Stimulated activated CD4-positive, alpha-beta T cell treated with anti-CD3 and anti-CD28 coated beads, Interleukin-1b, Interleukin-23, amount 100 ng/mL, for 1 hour (primary cell): ENCODE measurements at places on chromosomes 6 and 20.
A peak's percentile ranks its signal among the peaks of the same experiment; 100 is the strongest.

- no peak for DNase-seq
Observed at GRCh38 chr6:108565091-108565766, 4.5 kb downstream of the FOXO3 start.

- no peak for DNase-seq
Observed at GRCh38 chr6:56143796-56144195, 103.6 kb downstream of the COL21A1 start.

GRCh38 chr6:90790696-90791095 lies 203.8 kb upstream of the MAP3K7 start:
- DNase-seq, result no peak

GRCh38 chr20:19256085-19256484 lies 43.6 kb downstream of the SLC24A3 start:
- DNase-seq, result no peak

GRCh38 chr20:46219920-46220319 lies 88.4 kb downstream of the CDH22 start:
- no peak for DNase-seq

- no peak for DNase-seq
Observed at GRCh38 chr6:41036601-41037000, 2.4 kb downstream of the UNC5CL start.

GRCh38 chr6:43013843-43014433 lies at the start of the genes KLHDC3 and MEA1:
TSS of gene KLHDC3 (plus strand) at chr6:43014249. CDS start at chr6:43017193, 2,944 bp downstream.
TSS of gene MEA1 (minus strand) at chr6:43013946. CDS start at chr6:43013813, 133 bp downstream.
- DNase-seq, result peak; percentile 96

DNA sequence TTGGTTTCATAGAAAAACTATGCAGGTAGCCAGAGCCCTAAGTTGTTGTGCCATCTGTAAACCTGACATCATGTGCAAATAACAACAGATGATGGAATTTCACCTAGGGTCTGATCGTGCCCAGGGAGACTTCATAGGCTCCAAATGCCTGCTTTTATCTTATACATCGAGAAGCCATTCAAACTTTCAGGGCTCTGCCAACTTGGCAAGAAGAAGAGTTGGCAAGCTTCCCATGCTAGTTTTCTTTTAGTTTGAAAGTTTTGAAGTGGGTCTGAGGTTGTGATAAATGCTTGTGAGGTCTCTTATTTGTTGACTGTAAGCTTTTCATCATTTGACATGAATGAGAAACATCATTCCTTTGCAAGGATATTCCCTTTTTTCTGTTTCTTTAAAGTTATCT lies 175.4 kb upstream of the FLRT3 start:
- DNase-seq, result no peak

GRCh38 chr6:131867744-131868143 lies 59.9 kb downstream of the ENPP1 start:
- DNase-seq, result no peak

DNA sequence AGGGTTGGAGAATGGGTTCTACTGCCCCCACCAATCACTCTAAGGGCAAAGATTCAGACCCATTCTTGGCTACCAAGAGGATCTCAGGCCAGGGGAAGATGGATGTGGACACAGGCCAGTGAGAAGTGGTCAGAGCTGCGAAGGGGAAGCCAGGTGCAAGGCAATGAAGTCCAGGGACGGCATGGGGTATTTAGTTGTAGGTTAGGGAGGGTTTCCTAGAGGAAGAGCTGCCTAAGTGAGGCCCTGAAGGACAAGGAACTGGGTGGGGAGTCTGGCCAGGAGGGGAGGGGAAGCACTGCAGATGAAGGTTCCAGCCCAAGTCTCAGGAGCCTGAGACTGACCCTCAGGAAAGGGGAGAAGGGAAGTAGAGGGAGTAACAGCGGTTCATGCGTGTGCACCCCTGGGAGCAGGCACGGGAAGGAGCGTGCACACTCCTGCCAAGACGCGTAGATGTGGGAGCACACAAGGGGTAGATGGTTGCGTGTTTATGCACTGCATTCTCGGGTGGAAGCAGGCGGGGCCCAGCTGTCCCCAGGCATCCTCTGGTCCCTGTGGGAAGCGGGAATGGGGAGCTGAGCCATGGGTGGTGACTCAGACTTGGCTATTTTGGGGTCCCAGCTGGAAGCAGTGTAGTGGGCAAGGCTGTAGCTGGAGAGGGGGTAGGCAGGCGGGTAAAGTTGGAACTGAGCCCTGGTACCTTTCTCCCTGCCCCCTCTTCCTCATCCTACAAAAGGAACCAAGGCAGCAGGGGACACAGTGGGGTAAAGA lies 3.3 kb downstream of the ACTL10 start:
- no peak for DNase-seq

GRCh38 chr20:18585134-18585533 lies 2.7 kb upstream of the DTD1 start:
- DNase-seq, result no peak

GRCh38 chr6:142380626-142381025 lies 78.8 kb downstream of the ADGRG6 start:
- DNase-seq, result no peak

DNA sequence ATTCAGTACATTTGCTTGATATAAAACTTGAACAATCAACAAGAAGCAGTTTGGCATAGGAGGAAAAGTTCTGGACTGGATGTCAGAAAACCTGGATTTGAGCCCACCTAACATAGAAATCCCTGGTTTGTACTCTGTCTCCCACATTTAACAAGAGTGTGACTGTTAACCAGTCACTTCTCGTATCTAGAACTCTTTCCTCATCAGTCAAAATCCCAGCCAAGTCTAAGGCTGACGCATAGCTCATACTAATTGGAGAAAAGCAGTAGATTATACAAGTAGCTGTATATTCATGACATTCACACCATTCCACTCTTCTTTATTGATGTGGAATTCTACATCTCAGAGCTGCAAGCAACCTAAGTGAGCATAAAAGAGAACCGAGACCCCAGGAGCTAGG lies 222.7 kb downstream of the PHACTR1 start:
- no peak for DNase-seq

DNA sequence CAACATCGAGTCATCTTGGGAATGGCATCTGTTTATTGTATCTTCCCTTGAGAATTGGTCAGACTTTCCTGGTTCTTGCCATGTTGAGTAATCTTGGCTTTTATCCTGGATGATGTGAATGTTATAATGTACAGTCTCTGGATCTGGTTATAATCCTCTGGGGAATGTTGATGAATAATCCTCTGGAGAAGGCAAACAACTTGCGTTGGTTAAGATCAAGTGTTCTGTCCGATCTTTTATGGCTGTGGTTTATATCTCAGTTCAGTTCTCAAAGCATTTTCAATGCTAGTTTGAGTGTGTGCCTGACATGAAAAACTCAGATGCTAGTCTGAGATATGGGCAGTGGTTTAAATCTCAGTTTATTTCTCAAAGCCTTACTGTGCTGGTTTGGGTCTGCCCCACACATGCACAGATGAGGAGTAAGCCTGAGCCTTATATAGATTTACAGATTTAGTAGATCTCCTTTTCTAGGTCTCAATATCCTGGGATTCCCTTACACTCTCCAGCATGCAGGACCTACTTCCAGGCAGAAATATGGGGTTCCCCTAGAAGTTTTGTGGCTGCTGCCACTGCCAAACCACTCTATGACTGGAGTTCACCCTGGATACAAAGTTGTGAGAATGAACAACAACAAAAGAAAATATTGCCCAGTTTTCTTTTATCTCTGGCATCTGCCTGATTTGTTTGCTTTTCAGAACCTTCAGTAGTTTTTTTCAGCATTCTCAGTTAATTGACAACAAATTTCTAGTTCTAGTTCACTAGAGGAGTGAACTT lies 191.8 kb upstream of the MAN1A1 start:
- no peak for DNase-seq

GRCh38 chr20:21063276-21063675 lies 42.9 kb downstream of the LINC00237 start:
- DNase-seq, result no peak

GRCh38 chr6:111841822-111842221 lies 31.4 kb downstream of the FYN start:
- no peak for DNase-seq

GRCh38 chr6:38367231-38367630 lies 272.5 kb downstream of the BTBD9 start:
- DNase-seq, result no peak

DNA sequence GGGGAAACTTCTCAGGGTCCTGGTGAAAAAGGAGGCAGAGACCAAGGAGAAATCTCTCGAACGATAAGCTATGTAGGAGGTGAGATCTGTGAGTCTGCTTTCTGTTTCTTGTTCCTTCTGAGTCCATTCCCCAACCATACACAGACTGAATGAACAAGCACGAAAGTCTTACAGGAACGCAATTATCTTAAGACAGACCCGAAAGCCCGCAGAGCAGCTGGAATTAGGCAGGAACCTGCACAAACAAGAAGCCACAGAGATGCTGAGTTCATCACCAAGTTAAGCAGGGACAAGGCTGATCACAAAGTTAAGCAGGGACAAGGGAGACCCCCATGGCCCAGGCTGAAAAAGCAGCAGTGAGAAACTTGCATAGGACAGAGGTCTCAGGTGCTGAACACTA lies 21.4 kb upstream of the NELFCD start:
- DNase-seq, result no peak

DNA sequence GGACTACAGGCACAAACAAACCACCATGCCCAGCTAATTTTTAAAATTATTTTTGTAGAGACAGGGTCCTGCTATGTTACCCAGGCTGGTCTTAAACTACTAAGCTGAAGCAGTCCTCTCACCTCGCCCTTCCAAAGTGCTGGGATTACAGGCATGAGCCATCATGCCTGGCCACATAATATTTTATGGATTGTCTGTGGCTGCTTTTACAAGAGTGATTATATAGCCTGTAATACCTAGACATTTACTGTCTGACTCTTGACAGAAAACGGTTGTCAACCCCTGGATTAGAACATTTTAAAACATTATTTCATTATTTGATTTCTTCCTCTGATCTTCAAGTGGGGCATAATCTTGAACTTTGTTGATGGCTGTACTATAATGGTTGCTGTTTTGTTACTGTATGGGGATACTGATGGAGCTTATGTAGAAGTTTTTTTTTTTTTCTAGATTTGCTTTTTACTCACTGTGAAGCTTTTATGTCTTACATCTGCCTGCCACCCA lies 14.3 kb downstream of the PARD6B start:
- DNase-seq, result no peak

DNA sequence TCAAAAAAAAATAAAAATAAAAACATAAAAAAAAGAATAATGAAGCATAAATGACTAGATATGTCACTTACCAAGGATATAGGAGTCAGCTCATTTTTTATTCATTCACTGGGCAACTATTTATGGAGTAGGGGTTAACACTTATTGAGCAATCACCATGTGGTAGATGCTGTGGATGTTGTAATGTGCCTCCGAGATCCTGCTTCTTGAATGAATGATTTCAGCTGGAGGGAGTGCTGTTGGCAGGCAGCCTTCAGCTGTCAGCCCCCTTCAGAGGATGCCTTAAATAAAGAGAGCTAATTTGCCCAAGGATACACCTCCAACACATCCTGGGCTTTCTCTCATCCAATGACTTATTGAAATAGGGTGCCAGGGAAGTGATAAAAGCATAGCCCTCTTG lies 229.5 kb upstream of the DTNBP1 start:
- no peak for DNase-seq
